ENCODE measurements at places on chromosomes 3 and 15.

DNA sequence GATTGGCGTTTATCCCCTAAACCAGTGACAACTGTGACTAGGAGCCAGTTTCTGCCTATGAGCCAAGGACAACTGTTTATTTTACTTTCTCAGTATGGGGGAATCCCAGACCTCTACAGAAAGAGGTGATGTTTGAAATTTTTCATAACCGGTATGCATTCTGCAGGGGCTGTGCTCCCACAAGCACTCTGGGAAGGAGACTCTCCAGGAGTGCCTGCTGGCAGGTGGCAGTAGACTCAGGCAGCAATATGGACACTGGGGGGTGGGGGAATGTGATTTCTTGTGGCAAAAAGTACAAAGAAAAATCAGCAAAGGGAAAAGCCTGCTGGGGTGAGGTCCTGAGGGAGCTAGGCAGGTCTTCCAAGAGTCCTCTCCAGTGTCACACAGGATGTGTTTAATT lies 5.9 kb downstream of the TGM4 start:
- DNase-seq = no peak

GRCh38 chr15:77224352-77224751 lies 153.4 kb upstream of the TSPAN3 start:
- no peak for DNase-seq

GRCh38 chr15:41970456-41970855 lies 1.9 kb downstream of the EHD4 start:
- DNase-seq = no peak

GRCh38 chr3:148512648-148513047 lies 185.1 kb upstream of the AGTR1 start:
- DNase-seq = no peak

- no peak for DNase-seq
These were observed 13.5 kb upstream of the GRAMD1C start for GRCh38 chr3:113825090-113825489.

- no peak for DNase-seq
These were observed 6.9 kb downstream of the SELENOT start for GRCh38 chr3:150609988-150610387.

DNA sequence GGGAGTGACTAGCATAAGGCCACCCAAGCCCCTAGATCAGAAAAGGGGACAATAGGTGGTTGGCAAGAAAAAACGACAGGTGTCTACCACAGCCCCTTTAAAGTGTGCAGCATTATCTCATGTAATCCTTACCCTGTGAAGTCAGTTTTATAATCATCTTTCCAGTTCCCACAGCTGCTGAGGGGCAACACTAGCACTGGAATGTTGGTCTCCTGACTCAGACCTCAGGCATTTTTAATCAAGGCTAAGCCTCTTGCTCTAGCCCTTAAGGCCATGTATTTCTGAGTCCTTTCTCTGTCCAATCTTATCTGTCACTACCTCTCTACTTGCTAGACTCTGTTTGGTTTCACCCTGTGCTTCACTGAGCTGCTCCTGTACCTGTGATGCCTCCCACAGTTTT lies 171.7 kb downstream of the TLE3 start:
- DNase-seq = no peak

DNA sequence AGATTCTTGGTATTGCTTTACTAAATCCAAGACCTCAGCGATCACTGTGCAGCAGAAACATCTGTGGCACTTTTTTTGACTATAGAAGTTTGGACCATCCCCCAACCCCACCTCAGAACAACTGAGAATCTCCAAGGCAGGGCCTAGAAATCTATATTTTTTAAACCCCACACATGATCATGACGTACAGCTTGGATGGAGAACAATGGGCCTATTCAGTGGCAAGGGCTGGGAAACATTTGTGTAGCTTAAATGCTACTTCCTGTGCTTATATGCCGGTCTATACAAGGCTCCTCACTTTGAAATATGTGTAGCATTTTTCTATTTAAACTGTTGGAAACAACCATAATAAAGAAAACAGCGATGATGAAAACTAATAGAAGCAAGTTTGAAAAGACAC lies 55.1 kb upstream of the SPRED1 start:
- no peak for DNase-seq

DNA sequence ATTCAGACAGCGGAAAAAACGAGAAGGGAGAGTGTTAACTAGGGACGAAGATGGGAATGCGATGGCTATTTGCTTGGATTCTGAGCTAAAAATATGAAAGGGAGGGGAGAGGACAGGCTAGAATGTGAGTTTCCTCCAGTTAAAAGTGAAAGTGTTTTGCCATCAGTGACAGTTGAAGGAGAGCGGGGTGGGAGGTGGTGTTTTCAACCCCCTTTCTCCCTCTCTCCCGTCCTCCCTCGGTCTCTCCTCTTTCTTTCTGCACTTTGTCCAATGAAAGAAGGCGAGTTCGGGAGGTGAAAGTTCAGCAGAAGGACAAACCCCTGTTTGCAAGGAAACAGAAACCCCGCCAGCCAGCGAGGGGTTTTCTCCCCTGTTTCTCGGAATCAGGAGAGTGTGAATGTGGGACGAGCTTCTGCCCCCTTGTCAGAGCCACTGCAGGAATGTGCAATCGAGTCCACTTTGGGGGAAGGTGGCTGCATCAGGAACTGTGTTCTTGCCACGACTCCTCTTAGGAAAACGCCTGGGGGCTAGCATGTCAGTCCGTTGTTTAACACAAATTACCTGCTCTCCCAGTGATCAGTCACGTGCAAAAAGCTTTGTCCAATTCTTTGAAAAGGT lies 975 bp upstream of the FOXP1 start:
- no peak for DNase-seq

GRCh38 chr3:153096731-153097131 lies 65.3 kb upstream of the RAP2B start:
- DNase-seq = no peak

- DNase-seq = no peak
These were observed 25.6 kb upstream of the UBE3A start for GRCh38 chr15:25464383-25464782.

- DNase-seq = no peak
These were observed 65.5 kb downstream of the SRGAP3 start for GRCh38 chr3:9183811-9184460.

GRCh38 chr3:12679468-12679867 lies 15.6 kb upstream of the RAF1 start:
- DNase-seq = no peak

DNA sequence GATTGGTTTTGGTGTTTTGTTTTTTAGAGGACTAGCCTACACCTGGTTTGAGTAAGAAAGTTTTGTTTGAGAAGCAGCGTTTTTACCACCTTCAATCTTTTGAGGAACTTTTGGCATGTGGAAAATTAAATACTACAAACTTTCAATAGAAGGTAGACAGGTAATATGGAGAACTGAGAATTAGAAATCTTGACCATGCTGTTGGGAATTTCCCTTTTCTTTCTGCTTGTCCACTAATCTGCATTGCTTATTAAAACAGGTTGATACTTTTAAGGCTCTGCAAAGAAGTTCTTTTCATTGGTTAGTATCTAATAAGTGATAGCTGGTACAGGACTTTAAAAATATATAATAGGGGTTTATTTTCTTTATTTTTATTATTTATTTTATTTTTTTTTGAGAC lies 31.9 kb downstream of the UBE2E1 start:
- no peak for DNase-seq

GRCh38 chr15:93333796-93334195 lies 244.8 kb upstream of the RGMA start:
- DNase-seq = no peak

GRCh38 chr3:12966847-12967605 lies 106.2 kb downstream of the IQSEC1 start:
- DNase-seq = no peak

DNA sequence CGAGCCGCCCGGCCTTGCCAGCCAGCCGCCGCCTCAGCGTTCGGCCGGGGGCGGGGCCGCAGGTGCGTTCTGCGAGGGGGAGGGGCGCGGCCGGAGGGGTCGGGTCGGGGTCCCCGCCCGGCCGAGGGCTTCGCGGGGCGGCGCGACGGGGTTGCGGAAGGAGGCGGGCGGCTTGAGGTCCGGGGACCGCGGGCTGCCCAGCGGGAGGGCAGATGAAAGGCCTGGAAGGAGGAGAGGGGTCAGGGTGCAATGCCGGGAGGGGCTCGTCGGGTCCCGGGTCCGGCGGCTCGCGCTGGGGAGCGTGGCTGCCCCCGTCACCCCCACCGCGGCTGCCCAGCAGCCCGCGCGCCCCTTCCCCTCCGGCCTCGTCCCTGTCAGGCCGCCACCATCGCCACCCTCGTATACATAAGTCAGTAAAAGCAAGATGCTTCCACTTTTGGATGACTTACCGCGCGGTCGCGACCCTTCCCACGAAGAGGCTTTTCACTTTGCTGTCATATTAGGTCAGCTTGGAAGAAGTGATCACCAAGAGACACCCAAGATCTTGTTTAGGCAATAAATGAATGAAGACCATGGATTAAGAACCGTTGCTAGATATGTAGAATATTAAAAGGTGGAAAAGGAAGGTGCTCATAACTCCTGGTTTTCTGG lies 620 bp upstream of the ANP32A start:
- DNase-seq = no peak

DNA sequence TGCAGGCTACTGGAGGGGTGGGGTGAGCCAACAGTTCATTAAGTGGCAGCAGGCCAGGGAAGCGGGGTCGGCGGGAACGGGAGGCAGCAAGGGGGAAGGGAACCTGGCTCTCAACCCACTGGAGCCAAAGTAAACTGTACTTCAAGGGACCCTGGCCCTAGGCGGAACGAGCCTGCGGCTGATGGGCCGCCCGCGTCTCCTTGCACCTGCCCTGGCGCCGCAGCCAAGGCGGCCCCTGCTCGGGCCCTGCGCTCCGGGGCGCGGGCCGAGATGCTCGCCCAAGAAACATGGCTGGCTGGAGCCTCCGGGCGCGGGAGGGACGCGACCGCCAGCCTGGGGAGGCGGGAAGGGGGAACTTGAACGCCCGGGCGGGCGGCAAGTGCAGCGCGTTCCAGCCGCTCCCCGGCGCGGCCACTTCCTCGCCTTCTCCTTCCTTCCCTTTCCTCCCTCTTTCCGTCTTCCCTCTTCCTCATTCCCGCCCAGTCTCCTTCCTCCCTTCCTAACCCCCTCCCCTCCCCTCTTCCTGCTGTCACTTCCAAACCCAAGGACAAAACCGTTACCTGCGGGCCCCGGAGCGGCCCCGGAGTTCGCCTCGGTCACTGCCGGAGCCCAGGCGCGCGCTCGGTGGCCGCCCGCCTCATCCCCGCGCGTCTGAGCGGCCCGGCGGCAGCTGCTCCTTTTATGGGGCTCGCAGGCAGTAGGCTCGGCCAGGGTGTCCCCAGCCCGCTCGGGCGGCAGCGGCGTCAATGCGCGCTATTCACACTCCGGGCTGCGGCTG lies 489.7 kb downstream of the MAGI1 start:
- no peak for DNase-seq

DNA sequence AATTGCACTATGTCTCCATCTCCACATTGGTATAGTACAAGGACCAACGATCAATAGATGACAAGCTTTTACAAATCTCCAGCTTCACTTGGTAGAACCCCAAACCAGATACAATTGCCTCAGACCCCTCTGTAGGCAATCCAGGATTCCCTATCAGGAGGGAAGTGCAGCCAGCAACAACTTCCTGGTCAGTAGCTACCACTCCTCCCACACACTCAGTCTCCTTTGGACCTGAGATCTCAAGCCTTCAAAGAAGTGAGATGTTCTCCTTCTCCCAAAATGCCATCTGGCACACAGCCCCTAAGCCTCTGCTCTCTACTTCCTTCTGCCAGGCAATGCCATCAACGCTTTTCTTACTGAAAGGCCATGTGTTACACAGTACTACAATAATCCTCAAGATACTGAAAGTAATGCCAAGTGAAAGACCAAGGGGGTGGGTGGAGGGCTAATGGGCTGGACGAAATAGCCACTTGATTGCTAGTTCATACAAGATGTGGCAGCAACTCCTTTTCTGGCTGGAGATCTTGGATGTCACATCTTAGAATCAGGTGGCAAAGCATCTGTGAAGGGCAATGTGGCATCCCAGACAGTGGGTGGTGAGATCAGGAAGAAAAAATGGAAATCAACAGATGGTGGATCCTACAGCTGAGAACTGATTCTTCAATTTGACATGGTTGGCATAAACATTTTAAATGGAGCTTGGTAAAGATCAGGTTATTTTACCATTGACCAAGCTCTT lies 75.3 kb upstream of the ACP3 start:
- no peak for DNase-seq

GRCh38 chr3:172885704-172886103 lies 135.2 kb downstream of the ECT2 start:
- no peak for DNase-seq

GRCh38 chr15:55260562-55261131 lies 29.0 kb downstream of the RAB27A start:
- no peak for DNase-seq

DNA sequence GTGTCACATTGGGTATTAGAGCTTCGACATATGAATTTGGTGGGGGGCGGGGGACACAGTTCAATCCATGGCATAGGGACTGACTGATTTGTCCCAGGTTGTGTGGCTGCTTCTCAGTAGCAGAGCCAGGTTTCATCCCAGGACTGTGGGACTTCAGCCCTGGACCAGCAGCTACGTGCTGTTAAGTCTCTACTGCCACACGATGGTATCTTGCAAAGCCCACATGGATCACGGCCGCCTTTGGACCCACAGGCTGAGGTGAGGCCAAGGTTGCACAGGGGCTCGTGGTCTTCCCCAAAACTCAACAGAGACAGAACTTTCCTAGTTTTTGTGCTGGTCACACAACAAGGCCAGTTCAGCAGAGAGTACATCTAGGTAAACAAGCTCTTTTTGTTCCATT lies 97.4 kb downstream of the LRRK1 start:
- no peak for DNase-seq

DNA sequence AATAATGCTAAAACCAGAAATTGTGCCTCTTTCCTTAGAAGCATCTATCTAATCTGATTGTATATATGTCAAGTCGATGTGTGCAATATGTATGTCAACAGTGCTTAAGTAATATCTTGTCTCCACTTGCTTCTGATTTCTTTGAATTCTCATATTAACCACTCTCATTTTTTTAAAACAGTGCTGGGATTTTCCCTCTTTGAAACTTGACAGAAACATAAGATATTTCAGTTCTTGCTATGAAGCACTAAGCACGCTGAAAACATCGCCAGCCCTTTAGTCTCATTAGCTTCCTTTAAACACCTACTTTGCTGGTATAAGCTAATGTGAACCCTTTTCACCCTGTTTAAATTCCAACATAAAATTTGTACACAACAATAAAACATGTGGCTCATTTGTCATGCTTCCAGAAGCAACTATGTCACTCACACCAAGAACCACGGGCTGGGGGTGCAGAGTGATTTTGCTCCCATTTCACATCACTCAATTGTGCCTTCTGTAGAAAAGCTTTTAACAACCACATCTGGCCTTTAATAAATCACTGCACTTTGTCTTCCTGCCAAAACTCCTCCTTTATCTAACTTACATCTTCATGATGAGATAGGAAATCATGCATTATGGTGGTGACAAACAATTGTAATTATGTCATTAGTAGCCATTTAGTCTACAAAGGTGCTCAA lies 185.2 kb downstream of the FOXP1 start:
- no peak for DNase-seq

GRCh38 chr3:111895071-111895470 lies 36.0 kb downstream of the PHLDB2 start:
- DNase-seq = no peak

- no peak for DNase-seq
These were observed 106.8 kb upstream of the GPR149 start for GRCh38 chr3:154536751-154537150.

GRCh38 chr3:164004205-164004604 lies 1074.1 kb downstream of the SI start:
- no peak for DNase-seq
